Dorsolateral prefrontal cortex (tissue), 122 donors: ENCODE measurements at places on chromosomes 12 and 14.
A peak's percentile ranks its signal among the peaks of the same experiment; 100 is the strongest.

DNA sequence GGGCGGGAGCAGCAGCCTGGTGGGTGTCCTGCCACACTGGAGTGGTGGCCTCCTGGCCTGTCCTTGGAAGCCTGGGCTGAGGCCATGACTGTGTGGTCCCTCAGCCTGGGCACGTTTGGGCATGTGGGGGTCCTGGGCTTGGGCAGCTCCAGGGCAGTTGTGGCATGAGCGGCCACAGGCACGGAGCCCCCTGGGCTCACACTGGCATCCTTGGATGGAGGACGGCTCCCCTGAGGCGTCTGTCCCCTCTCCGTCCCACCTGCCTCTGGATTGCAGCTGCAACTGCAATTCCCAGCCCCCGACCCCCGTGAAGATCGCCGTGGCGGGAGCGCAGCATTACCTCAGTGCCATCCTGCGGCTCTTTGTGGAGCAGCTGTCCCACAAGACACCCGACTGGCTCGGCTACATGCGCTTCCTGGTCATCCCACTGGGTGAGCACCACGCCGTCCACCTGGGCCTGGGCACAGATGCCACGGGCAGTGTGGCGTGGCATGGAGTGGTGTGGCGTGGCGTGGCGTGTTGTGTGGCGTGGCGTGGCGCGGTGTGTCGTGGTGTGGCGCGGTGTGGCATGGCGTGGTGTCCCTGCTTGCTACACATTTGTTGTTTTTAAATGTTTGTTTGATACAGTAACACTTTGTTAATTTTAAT lies 15.1 kb upstream of the TEX22 start:
- DNase-seq: no peak

DNA sequence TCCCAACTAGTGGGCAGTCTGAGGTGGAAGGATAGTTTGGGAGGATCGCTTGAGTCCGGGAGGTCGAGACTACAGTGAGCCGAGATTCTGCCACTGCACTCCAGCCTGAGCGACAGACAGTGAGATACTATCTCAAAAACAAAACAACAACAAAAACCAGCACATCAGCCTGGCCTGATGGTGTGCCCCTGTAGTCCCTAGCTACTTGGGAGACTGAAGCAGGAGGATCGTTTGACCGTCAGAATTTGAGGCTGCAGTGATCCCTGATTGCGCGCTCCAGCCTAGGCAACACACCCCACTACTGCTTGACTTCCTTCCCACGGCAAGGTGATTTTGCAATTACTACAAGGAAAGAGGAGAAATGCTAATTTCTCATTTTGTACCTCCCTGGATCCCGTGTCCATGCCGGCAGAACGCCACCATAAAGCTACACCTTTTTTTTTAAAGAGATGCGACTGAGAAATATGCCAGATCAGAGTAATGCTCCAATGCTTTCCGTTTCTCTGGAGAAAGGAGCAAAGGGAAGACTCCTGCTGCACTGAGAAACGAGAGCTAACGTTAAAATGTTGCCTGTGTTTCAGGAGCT lies 672 bp upstream of the SCFD1 start:
- DNase-seq: peak; percentile 29

GRCh38 chr14:55721353-55721752 lies 141.3 kb downstream of the KTN1 start:
- no peak for DNase-seq

DNA sequence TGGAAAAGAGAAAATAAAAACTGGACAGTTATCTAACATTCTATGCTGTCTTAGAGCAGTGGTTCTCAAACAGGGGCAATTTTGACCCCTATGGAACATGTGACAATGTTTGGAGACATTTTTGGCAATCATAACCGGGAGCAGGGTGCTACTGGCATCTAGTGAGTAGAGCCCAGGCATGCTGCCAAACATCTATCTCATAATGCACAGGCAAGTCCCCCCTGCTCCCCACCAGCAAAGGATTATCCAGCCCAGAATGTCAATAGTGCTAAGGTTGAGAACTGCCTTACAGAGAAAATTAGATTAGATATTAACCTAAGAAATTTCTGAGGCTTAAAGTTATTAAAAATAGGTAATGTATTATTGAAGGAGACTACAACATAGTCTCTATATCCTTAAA lies 22.9 kb upstream of the CATSPERB start:
- DNase-seq: no peak

DNA sequence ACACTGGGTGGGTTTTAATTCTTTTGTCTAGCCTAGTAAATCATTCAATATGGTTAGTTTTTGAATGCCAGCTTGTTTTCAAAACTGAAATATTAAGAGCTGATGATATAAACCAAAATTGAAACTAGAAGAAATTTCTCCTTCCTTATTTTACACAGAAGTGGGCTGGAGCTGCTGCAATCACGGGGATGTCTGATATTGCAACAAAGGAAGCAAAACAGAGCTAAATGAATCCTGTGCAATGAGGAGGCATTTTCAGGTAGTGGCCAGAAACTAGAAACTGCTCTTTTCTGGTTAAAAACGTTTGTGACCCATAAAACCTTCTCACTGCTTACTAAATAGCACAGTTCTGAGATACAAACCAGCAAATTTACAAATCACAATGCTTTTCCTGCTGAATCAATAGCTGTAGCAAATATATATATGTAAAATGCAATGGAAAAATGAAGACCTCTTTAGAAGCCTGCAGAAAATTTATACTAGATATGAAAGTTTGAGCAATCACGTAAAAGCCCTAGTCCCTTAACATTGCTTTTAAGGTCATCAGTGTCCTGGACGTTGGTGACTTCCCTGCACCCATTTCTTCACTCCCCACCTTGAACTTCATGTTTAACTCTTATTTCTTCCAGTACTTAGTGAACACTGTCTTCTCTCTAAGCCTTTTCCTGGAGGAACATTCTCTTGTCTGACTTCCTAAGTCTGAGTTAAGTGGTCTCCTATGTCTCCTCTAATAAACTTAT lies 15.9 kb upstream of the LRRK2 start:
- DNase-seq: no peak

GRCh38 chr12:46749322-46749721 lies 76.5 kb downstream of the SLC38A4 start:
- DNase-seq: no peak
